ENCODE measurements at places on chromosomes 12 and 14.

DNA sequence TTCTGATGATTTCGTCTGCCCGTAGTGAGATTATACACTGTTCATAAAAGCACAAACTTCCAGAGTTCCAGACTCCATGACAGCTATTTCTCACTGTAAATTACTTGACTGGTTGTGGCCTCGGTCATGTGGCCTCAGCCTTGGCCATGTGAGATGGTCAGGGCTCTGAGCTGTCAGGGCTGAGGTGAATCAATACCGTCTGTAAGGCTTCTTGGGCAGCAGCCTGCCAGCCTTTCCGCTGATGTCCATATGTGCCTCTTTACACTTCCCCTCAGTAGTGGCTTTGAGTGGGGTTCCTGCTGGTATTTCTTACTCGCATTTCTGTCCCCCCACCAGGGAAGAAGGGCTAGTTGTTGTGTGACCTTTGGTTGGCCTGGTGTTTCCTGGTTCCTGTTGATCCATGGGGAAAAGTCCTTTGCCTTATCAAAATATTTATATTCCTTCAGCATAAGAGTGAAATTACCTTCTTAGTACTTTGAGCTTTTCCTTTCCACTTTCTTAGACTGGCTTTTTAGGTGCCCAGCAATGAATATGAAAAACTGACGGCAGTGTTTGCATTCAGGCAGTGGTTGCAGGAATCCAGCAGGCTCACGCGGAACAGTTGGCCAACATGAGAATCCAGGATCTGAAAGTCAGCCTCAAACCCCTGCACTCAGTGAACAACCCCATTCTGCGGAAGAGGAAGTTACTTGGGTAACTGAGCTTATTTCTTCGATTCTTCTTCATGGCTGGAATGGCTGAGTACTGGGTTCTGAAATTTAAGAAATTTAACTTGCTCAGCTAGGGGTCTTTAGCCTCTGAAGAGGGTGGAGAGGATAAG is 46.1 kb downstream of the MAPKAPK5 start:
- no peak for DNase-seq

GRCh38 chr12:129870796-129871195 is 33.0 kb downstream of the TMEM132D start:
- no peak for DNase-seq

GRCh38 chr12:44021471-44021971 is 185.6 kb downstream of the TMEM117 start:
- DNase-seq = no peak

GRCh38 chr14:53701108-53701875 is 255.3 kb downstream of the BMP4 start:
- DNase-seq = no peak

DNA sequence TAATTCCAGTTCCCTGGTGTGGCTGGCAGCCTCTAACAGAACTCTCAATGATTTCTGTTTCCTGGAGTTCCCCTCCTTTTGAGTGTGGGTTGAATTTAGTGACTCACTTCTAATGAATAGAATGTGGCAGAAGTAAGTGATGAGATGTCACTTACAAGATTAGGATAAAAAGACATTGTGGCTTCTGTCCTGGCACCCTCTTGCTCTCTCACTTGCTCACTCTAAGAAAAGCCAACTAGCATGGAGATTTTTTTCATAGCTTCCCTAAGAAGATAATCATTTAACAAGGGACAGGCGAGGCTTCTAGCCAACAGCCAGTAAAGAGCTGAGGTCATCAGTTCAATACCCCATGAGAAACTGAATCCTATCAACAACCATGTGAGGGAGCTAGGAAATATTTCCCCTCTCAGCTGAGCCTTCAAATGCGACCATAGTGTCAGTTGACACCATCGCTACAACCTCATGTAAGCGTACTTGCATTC is 156.7 kb downstream of the TMTC3 start:
- peak; percentile 78 for DNase-seq

GRCh38 chr12:47328831-47329545 is 249.2 kb upstream of the AMIGO2 start:
- peak; percentile 52 for DNase-seq

DNA sequence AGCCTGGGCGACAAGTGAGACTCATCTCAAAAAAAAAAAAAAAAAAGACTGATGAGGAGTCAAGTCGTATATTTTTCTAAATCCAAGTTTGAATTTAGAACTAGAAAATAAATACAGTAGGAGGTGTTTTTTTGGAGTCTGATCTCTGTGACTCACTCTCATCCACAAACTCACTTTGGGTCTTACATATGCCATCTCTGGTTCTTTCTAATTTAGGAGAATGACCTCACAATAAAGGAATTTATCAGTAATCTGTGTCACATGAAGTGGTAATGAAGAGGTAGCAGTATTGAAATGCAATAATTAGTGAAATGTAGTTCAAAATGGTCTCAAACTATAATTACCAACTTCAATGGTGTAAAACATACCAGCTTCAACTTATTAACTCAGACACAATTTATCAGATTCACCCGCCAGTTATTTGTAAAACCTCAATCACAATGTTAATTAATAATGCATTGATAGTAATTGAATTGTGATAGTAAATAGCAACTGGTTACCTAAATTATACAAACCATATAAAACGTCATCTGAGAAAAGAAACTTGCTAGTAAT is 4.4 kb upstream of the CFL2 start:
- peak; percentile 72 for DNase-seq

GRCh38 chr14:60323199-60323896 is 74.3 kb downstream of the PPM1A start:
- no peak for DNase-seq

DNA sequence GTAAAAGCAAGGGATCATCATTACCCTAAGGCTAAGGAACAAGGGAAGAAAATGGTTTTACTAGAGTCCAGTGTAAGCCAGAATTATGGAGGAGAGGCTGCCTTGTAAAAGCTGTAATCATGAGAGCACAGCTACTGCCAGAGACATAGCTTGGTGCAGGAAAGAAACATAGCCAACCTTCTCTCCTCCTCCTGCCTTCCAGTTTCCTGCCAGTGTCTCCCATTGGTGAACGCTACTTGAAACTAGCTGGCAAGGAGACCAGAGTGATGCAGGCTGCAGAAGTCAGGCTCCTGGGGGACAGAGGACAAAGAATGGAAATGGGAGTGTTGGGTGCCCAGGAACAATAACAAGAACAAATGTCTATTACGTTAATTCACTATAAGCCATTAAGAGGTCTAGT is 158.5 kb downstream of the NELL2 start:
- DNase-seq = no peak

DNA sequence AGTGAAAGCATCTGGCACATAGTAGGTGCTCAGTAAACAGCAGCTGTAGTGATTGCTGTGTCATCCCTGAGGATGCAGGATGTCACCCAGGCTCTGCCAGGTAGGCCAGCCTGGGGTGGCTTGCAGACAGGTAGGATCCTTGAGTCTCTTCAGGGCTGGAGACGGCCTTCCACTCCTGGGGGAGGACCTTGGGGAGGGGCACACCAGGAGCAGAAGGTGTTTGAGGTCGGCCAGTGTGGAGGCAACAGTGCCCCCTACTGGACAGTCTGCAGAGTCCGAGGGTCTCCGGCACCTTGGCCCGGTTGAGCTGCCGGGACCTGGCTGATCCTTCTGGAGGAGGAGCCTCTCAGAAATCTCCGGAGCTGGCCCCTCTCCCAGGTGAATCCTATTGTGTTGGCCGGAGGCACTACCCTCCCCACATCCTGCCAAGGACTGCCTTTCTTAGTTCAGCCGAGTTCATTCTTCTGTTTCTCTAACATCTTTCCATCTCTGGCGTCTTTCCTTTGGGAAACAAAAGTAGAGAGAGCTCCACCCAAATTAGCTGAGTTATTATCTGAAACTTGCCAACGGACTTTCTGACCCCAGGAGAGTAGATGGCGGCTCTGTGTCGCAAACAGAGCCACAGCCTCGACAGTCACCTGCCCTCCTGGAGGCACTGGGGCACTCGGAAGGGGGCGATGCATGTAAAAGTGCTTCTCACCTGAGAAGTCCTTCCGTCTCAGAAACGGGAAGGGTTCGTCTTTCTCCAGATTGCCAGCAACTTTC is 41.8 kb upstream of the CLMN start:
- no peak for DNase-seq

GRCh38 chr14:97395068-97395467 is 597.9 kb downstream of the VRK1 start:
- DNase-seq = no peak

- no peak for DNase-seq
These were observed 23.2 kb upstream of the ATP5MC2 start for GRCh38 chr12:53698948-53699677.

All from EL (cell line).